GM18507 (cell line): ENCODE measurements at places on chromosomes 5 and 9.
A peak's percentile ranks its signal among the peaks of the same experiment; 100 is the strongest.

- no peak for DNase-seq
Measured at GRCh38 chr5:179822444-179822990, 1.8 kb downstream of the SQSTM1 start.

DNA sequence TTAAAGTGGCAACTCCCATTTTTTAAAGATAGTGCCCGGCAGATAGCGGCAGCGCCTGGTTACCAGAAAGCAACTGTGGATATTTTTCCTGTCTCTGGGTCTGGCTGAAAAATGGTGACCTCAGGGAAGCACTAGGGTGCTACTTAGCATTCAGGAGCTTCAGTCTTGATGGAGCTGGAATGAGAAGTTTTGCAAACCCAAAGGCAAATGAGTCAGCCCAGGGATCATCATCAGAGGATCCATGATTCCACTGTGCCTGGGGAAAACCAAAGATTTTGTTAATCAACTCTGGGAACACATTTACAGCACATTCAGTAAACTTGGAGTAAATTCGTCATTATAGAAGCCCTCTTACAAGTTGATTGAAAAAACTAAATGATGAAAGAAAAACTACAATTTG is 26.7 kb downstream of the F2R start:
- DNase-seq, result no peak

- peak; percentile 75 for DNase-seq
Measured at GRCh38 chr9:127921557-127922120, 4.8 kb upstream of the ST6GALNAC4 start.

DNA sequence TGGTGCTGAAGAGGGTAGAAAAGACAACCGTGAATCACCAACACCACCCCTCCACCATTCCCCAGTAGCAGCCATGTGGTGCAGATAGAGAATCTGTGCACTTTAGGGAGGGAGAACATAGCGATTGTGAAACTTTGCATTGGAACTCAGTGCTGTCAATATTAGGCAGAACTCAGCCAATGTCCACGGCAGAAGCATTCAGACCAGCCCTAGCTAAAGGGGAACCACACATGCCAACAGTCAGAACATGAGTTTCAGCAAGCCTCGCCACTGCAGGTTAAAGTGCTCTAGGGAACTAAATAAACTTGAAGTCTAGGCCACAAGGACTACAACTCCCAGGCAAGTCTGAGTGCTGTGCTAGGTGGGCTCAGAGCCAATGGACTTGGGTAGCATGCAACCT is 38.5 kb upstream of the DEPDC1B start:
- no peak for DNase-seq
